ENCODE measurements at places on chromosomes 4 and X.

- no peak for DNase-seq
Measured at GRCh38 chrX:29640106-29640505, 575.3 kb upstream of the MAGEB2 start.

DNA sequence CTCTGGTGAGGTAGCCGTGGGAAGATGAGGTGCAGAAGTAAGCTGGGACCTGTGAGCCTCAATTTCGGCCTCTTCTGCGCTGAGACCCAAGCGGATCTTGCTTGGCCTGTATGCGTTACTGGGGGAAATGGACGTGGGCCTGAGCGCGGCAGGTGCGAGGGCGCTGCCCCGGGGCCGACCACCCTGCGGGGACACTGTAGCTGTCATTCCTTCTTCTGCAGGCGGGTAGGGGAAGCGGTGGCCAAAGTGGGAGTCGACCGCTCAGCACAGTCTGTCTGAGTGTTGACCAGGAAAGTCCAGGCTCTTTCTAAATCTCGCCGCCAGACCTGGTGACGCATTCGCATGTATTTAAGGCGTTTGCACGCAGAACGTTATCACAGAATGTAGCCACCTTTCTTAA, 3.3 kb upstream of the LRAT start:
- DNase-seq: no peak

- DNase-seq: no peak
Measured at GRCh38 chrX:10101269-10101668, 55.5 kb upstream of the CLCN4 start.

DNA sequence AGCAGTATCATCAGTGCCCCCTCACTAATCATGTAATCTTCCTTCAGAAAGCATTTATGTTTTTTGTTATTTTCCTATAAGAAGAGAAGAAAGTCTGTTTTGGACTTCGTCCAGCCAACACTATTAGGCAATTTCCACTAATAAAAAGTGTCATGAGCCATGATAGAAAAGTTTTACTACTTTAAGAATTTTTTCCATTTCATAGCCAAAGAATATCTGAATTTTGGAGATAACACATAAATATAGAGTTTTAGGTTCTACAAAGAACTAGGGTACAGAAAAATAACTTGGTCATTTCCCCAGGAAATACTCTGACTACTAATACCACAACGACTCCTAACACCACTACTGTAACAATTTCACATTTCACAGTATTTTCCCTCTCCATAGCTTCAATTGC, 41.8 kb upstream of the VEGFC start:
- DNase-seq: no peak

DNA sequence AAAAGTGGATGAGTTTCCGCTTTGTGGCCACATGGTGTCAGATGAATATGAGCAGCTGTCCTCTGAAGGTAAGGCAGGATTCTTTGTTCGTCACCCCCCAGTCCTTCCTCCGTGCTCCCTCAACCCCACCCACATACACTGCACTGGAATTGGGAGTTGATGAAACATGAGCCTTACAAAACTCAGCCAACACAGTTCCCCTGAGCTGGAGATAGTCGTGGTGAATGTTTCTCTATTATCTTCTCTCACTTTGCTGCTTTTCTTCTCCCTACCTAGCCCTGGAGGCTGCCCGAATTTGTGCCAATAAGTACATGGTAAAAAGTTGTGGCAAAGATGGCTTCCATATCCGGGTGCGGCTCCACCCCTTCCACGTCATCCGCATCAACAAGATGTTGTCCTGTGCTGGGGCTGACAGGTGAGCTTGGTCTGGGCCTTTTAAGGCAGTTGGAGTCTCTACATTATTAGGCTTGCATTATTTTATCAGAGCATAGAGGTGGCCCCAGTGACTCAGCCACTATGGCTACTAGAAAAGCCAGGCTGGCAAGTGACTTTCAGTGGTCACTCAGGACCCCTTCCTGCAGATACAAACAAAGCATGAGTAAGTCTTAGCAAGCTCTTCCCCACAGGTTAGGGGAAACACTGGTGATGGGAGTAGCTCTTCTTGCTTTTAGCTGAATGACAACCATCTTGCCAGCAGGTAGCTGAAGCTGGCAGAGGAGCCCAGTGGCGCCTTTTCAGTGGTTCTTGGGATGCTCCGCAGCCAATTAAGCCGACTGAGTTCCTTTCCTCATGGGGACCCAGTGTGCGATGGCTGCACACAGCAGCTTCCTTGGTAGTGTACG, 1.6 kb downstream of the RPL10 start:
- no peak for DNase-seq

GRCh38 chr4:5927747-5928146, 34.9 kb upstream of the CRMP1 start:
- no peak for DNase-seq

DNA sequence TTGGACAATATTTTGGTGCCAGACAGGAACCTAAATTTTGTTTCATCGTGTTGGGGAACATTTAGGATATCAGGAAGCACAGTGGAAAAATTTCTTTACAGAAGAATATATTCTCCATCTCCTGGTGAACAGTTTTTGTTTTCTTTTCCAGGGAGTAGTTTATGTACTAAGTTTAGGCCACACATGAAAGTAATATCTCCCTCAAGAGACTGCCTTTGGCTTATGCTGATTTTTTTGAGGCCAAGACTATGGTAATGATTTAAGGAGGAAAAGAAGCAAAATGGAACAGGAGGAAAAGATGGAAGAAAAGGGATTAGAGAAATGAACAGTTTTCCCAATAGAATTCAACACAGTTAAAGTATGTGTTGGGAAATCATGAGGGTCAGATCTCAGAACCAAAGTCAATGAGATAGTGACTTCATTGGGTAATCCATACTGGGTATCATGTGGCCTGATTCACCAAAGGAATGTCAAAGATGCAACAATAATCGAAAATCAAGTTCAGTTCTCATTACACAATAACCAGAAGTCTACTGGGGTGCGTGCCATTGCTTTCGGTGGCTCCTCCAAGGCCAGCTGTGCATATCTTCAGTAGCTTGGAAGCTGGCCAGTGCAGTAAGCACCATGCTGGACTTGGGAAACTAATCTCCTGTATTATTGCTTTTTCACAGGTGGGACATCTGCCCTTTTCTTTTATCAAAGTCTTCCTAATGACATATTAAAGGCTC, 234.8 kb downstream of the COL25A1 start:
- no peak for DNase-seq

- DNase-seq: no peak
Measured at GRCh38 chrX:153302796-153303195, 18.8 kb downstream of the PNMA6F start.

GRCh38 chr4:124337874-124338273, 374.7 kb downstream of the ANKRD50 start:
- no peak for DNase-seq

All from stimulated activated CD8-positive, alpha-beta memory T cell treated with anti-CD3 and anti-CD28 coated beads, Interleukin-2, amount 100 ng/mL, for 1 hour (primary cell).